ENCODE measurements at places on chromosomes 16 and 17.
A peak's percentile ranks its signal among the peaks of the same experiment; 100 is the strongest.

DNA sequence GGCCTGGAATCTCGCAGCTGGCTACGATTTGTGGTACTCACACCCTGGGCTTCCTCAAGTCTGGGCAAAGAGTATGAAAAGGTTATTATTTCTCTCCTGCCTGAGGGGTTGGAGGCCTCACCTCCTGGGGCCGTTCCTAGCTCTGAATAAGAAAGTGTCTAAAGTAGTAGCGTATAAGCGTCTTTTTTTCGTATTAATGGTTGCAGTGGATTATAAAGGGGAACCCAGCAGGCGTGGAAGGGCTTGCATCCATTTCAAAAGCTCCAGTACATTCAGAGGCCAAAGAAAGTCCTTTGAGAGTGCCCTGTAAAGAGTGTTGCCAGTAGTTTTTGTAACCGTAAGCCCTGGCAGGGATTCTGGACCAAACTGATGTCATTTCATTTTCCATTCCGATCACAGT lies 72.2 kb upstream of the MPHOSPH6 start:
- no peak overlapping the region for H3K4me3 ChIP-seq
- DNase-seq: no peak
- no peak overlapping the region for H3K27ac ChIP-seq
- no peaks in the 10 kb centered on the region for H3K36me3 ChIP-seq
- no peaks in the 10 kb centered on the region for H3K4me1 ChIP-seq
- peaks cover 68% of the 10 kb centered on the region for H3K27me3 ChIP-seq

DNA sequence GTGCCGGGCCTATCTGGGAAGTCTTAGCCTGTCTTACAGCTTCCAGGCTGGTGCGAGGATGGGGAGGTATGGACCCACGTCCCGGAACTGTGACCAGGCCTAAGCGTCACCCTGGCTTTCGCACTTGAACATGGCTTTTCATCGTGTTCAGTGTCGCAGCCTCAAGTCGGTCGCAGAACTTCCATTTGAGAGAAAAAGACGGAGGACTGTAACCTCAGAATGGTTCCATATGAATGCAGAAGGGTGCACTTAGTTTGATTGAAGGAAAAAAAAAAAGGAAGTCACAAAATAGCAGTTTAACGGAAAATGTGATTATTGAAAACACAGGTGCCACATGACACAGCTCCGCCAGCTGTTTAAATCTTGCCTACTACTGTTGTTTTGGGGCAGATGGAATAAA lies 30.2 kb upstream of the JPT2 start:
- peaks cover 73% of the 10 kb centered on the region for H3K36me3 ChIP-seq
- H3K4me3 ChIP-seq: no peak overlapping the region
- no peaks in the 10 kb centered on the region for H3K27me3 ChIP-seq
- peaks cover 21% of the 10 kb centered on the region for H3K4me1 ChIP-seq

GRCh38 chr16:84453061-84453752 lies 51.3 kb downstream of the MEAK7 start:
- no peaks in the 10 kb centered on the region for H3K4me1 ChIP-seq

DNA sequence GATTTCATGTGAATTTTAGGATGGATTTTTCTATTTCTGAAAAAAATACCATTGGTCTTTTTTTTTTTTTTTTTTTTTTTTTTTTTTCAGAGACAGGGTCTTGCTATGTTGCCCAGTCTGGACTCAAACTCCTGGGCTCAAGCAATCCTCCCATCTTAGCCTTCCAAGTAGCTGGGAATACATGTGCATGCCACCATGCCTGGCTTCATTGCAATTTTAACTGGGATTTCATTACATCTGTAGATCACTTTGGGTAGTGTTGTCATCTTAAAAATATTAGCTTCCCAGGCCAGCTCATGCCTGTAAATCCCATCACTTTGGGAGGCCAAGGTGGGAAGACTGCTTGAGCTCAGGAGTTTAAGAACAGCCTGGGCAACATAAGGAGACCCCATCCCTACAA lies 54.8 kb downstream of the TOM1L2 start:
- H3K27me3 ChIP-seq: no peaks in the 10 kb centered on the region
- H3K27ac ChIP-seq: no peak overlapping the region
- H3K4me1 ChIP-seq: peaks cover 31% of the 10 kb centered on the region
- H3K36me3 ChIP-seq: no peaks in the 10 kb centered on the region
- DNase-seq: no peak

DNA sequence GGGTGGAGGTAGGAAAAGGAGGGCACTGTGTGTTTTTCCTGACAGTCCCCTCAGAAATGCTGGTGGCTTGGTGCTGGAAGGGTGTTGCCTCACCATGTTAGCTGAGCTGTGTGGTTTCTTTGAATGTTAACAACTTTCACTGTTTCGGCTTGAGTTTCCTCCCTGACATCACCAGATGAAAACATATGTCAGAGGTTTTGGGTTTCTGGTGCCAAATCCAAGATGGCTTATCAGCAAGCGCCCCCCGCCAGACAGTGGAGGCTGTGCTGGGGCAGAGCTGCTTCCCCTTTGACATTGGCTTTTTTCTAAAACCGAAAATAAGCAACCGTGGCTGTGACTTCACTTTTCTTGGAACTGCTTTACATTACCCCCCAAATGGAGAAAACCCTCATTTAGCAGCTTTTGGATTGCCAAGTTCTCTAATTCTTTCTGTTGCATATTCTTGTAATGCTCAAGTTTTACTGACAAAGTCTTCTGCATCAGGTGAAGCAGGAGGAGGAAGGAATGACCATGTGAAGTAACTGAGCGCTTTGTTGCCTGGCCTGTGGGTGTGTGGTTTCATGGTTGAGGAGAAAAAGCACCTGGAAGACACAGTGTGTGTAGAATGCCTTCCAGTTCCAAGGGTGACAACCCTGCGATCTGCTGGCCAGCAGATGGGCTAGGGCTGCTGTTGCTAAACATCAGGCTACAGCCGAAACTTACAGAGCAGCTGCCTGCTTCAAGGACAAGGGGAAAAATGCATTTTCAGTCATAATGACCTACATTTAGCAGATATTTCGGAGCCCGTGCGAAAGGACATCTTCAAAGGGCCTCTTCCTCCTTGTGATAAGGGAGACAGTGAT lies 9.7 kb downstream of the RMI2 start:
- no peak overlapping the region for H3K27ac ChIP-seq
- H3K27me3 ChIP-seq: no peaks in the 10 kb centered on the region
- no peaks in the 10 kb centered on the region for H3K36me3 ChIP-seq
- H3K4me3 ChIP-seq: no peak overlapping the region
- DNase-seq: no peak

GRCh38 chr17:55433629-55434422 lies 12.2 kb upstream of the MMD start:
- H3K27me3 ChIP-seq: no peaks in the 10 kb centered on the region
- H3K4me3 ChIP-seq: peak overlapping the region; percentile 30
- H3K36me3 ChIP-seq: no peaks in the 10 kb centered on the region
- peaks cover 44% of the 10 kb centered on the region for H3K4me1 ChIP-seq
- H3K27ac ChIP-seq: peak overlapping the region; percentile 96

DNA sequence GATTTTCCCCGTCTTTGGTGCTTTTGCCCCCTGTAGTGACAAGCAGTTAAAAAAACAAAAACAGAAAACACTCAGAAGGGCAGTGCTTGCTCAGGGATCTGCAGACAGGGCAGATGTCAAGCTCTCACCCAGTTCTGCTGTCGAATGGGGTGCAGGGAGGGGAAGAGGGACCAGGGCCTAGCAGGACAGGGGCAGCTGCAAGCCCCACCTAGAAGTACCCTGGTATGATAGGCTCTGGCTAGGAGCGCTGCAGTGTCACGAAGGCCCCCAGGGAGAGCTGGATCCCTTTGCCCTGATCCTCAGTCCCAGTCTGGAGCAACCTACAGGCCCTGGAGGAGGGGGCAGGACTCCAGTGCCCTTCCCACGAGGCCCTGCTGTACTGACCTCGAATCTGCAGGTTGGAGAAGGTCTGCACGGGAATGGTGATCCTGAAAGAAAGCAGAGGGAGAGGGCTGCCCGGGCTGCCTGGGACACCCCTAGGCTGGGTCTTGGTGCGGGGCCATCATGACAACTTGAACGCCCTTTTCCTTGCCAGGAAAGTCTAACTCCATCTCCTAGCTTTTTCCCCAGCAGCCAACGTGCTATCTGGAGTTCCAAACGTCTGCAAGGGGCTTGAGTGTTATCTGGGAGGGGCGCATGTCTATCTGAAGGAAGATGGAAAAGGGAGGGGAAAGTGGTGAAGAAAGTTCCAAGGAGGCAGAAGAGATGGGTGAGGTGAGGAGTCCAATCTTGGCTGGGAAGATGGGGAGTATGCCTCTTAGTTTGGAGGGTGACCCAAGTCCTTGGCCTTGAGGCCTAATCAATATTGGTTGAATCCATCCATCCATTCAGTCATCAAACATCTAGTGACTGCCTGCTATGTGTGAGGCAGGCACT lies 4.8 kb downstream of the GFAP start:
- no peaks in the 10 kb centered on the region for H3K27me3 ChIP-seq
- no peaks in the 10 kb centered on the region for H3K36me3 ChIP-seq
- no peak for DNase-seq

DNA sequence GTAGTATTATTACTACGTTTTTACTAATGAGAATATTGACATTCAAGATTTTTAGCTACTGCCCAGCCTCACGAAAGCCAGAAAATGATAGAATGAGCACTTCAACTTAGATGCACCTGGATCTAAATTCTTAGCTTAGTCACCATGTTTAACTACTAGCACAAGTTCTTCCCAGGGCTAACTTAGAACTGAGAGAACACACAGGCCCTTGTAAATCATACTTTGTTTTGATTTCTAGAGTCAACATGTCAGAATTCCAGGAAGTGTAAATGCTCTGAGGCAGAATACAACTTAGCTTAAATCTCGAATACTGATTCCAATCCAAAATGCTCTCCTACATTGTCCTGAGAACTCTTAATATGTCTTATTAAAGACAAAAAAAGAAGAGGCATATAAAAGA lies 6.8 kb upstream of the ACSM1 start:
- H3K27me3 ChIP-seq: peaks cover 20% of the 10 kb centered on the region
- H3K27ac ChIP-seq: no peak overlapping the region
- DNase-seq: no peak
- no peaks in the 10 kb centered on the region for H3K36me3 ChIP-seq
- no peaks in the 10 kb centered on the region for H3K4me1 ChIP-seq

DNA sequence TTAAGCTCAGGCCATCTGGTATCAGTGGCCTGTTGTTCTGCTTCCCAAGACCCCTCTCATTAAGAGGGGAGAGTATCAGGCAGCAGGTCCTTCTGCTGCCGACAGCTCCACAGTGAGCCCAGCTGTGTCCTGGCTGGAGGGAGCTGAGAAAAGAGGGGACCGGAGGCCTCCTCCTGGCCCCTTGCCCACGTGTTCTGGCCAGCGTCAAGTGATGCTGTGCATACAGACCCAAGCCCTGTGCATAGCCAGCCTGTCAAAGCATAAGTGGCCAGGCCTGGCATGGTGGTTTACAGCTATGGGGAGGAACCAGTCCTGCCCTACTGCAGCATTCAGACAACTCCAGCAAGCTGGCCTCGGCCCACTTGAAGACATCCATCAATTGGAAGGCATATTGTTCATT lies 48.0 kb downstream of the ABCC6 start:
- no peak overlapping the region for H3K27ac ChIP-seq
- H3K27me3 ChIP-seq: no peaks in the 10 kb centered on the region
- DNase-seq: no peak
- H3K4me1 ChIP-seq: no peaks in the 10 kb centered on the region
- no peaks in the 10 kb centered on the region for H3K36me3 ChIP-seq

DNA sequence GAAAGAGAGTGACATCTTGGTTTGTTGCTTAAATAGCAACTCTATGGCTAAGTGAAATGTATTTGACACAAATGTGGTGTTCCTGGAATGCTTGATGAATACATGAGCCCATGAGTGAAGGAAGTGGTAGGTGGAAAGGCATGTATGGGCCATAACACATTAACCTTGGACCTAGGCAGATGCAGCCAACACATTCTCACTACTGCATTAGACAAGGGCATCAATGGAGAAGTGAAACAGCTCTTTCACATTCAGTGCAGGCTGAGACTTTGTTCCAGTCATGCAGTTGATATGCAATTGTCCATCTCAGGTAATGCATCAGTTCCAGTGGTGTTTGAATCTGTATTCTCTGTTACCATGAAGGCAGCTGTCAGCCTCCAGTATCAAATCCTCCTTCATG lies 133.6 kb downstream of the HS3ST3B1 start:
- DNase-seq: no peak
- no peak overlapping the region for H3K27ac ChIP-seq
- H3K27me3 ChIP-seq: peaks cover 3% of the 10 kb centered on the region
- H3K36me3 ChIP-seq: no peaks in the 10 kb centered on the region

DNA sequence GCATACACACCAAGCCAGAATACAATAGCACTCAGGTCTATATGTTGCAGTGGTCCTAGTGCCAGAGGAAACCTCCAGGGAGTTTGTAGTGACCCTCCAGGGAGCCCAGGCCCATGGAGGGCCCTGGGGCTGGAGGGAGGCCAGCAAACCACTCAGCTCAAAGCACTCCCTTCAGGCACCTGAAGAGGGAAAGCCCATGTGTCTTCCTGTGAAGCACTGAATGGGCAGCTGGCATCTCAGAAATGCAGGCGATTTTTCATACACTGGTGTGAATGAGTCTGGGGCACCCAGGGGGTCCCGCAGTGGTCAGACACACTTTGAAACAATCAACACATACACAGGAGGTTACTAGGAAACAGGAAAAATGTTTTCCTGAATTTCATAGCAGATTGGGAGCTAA lies 12.8 kb downstream of the TBC1D26 start:
- H3K4me1 ChIP-seq: no peaks in the 10 kb centered on the region
- H3K36me3 ChIP-seq: no peaks in the 10 kb centered on the region
- no peak for DNase-seq
- H3K27ac ChIP-seq: no peak overlapping the region
- H3K27me3 ChIP-seq: peaks cover 14% of the 10 kb centered on the region

- no peaks in the 10 kb centered on the region for H3K36me3 ChIP-seq
- no peak overlapping the region for H3K27ac ChIP-seq
- H3K27me3 ChIP-seq: peaks cover 93% of the 10 kb centered on the region
- no peaks in the 10 kb centered on the region for H3K4me1 ChIP-seq
Measured at GRCh38 chr16:86121374-86122010, 222.5 kb downstream of the IRF8 start.

GRCh38 chr16:66948134-66948836 lies 12.8 kb upstream of the CES3 start:
- no peak overlapping the region for H3K27ac ChIP-seq
- peaks cover 8% of the 10 kb centered on the region for H3K36me3 ChIP-seq
- DNase-seq: no peak
- H3K4me3 ChIP-seq: peak overlapping the region; percentile 68
- H3K27me3 ChIP-seq: no peaks in the 10 kb centered on the region

DNA sequence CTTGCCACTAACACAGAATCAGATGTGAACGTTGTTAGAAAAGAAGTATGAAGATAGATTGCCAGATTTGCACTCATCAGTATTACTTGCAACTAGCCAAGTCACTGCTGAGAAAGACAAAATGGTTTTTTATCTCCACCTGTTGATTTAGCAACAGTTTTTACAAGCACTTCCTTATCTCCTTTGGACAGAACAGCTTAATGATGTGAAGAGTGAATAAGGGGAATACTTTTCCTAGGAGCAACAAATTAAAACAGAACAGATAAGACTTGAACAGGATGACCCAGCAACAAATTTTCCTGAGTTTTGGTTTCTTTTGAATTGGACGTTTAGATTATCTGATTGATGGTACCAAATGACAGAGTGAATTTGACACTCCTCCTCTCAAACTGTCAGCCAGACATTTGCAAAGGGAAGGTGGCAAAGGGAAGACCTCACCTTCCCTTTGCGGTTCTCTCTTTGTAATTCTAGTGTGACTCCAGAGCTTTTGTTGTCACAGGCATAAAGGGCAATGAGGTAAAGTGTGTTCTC lies 130.6 kb downstream of the NLK start:
- H3K27me3 ChIP-seq: no peaks in the 10 kb centered on the region
- no peak overlapping the region for H3K4me3 ChIP-seq
- DNase-seq: no peak

GRCh38 chr17:68646626-68647526 lies 45.7 kb upstream of the FAM20A start:
- no peaks in the 10 kb centered on the region for H3K4me1 ChIP-seq
- H3K27me3 ChIP-seq: peaks cover 15% of the 10 kb centered on the region
- no peak overlapping the region for H3K4me3 ChIP-seq
- DNase-seq: no peak
- H3K27ac ChIP-seq: no peak overlapping the region

Data from MCF 10A (cell line).